Dorsolateral prefrontal cortex (tissue), 122 donors: ENCODE measurements at places on chromosomes 5 and 9. TPM values are rescaled to one million over a fixed set of nuclear protein-coding genes. Genes with fewer than 3 reads are reported as not detected.

NIPAL4 gene
- total RNA-seq, result 0.45 TPM

DMRT3 gene
- total RNA-seq, result 0.63 TPM

STKLD1 gene
- total RNA-seq, result 6.0 TPM

FYB1 gene
- total RNA-seq, result 13.1 TPM

TTC23L gene
- total RNA-seq, result 2.2 TPM

DNA sequence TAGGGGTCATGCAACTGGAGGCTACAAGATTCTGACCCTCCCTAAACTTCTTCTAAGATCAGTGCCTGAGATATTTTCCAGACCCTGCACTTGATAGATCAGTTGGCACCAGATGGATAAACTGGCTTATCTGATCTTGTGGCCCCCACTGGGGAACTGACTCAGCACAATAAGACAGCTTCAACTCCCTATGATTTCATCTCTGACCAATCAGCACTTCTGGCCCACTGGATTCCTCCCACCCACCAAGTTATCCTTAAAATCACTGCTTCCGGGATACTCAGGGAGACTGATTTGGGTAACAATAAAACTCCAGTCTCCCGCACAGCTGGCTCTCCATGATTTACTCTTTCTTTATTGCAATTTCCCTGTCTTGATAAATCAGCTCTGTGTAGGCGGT, 2180.4 kb upstream of the WWC1 start:
- no peak for DNase-seq

DNA sequence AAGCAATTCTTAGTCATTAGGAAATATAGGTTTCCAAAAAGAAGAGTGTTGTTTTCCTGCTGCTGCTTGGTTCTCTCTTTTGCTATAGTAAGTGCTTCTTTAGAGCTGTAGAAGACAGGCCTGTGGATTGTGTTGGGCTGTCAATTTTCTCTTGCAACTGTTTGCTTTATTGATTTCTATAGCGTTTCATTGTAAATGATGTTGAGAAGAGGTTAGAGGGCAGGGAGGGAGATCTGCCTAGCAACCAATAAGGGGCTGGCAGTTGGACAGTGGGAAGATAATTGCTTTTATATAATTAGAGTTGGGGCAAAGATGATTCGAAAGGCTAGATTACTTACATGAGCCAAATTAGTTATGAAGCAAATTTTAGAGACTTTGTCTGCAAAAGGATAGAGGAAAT, 11.1 kb downstream of the UNC13B start:
- no peak for DNase-seq

- DNase-seq, result no peak
These were observed 106.5 kb upstream of the EGFLAM start for GRCh38 chr5:38151878-38152277.

GRCh38 chr5:34625246-34625645, 30.9 kb upstream of the RAI14 start:
- DNase-seq, result no peak

GRCh38 chr9:24436761-24437160, 108.9 kb downstream of the IZUMO3 start:
- DNase-seq, result no peak

- no peak for DNase-seq
These were observed 86.1 kb upstream of the STK32A start for GRCh38 chr5:147148715-147149114.

- DNase-seq, result no peak
These were observed 3.8 kb upstream of the TOR4A start for GRCh38 chr9:137273611-137274320.

- no peak for DNase-seq
These were observed 64.4 kb downstream of the PLCXD3 start for GRCh38 chr5:41445937-41446563.

DNA sequence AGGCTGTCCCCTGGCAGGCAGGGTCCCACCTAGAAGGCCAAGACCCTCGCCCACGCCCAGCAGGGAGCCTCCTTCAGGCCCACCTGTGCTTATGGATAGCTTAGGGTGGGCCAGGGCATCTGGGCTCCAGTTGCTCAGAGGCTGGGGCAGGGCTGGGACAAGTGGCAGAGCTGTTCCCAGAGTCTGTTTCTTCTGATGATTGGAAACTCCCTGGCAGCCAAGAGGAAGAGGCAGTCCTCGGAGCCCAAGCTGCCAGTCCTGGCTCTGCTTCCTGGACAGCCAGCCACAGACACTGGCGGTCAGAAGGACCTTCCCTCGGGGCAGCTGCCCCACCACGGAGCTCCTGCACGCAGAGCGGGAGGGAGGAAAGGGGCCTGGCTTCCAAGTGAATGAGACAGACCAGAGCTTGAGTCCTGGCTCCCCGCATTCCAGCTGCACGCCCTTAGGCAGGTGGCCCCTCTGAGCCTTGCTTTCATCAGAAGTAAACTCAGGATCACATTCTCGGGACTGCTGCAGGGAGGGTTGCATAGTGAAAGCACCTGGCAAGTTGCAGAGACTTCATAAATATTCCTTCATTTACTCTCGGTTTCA, 37.9 kb upstream of the GABRP start:
- DNase-seq, result no peak

DNA sequence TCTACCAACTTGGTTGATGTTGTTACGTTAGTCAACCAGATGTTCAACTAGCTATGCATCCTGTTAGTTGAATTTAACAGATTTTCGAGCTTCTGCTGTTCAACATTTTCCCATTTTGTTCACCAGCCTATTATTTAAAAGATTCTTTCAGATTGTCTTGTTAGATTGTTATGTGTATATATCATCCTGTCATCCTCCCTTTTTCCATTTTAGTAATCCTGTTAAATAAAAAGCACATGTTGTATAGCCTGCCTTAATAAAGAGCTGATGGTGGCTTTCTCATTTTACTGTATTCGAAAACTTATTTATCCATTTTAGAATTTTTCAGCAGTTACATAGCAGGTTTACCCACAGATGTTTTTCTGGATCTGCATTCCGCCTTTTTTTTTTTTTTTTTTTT, 4.3 kb downstream of the TMEFF1 start:
- no peak for DNase-seq

GRCh38 chr5:134083517-134083916, 31.0 kb upstream of the TCF7 start:
- no peak for DNase-seq

DNA sequence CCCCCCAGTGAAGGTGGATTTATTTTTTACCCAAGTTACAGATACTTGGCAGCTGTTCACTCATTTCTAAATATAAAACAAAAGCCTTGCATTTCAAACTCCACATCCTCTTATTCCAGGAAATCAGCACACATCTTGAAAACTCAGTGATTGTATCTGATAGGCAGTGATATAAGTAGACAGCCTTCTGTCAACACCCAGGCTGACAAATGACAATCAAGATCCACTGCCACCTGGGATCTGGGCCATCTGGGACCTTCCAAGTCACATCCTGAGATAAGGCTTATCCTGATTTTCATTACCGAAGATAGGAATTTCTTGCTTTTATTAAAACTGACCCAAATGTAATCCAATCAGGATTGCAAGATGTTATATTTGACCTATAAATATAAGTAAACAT, 201.3 kb upstream of the PUM3 start:
- no peak for DNase-seq

- DNase-seq, result no peak
These were observed 22.9 kb downstream of the ADAMTS2 start for GRCh38 chr5:179322071-179323025.

- no peak for DNase-seq
These were observed 23.7 kb upstream of the TMED7 start for GRCh38 chr5:115649541-115649940.

- DNase-seq, result no peak
These were observed 21.0 kb upstream of the ERCC6L2 start for GRCh38 chr9:95854386-95855020.

GRCh38 chr5:68480335-68480940, 264.9 kb downstream of the PIK3R1 start:
- DNase-seq, result no peak

GRCh38 chr9:77909306-77909705, 122.3 kb downstream of the GNAQ start:
- DNase-seq, result no peak

GRCh38 chr9:85172001-85172978, 502.8 kb downstream of the NTRK2 start:
- DNase-seq, result no peak

GRCh38 chr5:92887254-92887653, 693.8 kb downstream of the NR2F1-AS1 start:
- no peak for DNase-seq

DNA sequence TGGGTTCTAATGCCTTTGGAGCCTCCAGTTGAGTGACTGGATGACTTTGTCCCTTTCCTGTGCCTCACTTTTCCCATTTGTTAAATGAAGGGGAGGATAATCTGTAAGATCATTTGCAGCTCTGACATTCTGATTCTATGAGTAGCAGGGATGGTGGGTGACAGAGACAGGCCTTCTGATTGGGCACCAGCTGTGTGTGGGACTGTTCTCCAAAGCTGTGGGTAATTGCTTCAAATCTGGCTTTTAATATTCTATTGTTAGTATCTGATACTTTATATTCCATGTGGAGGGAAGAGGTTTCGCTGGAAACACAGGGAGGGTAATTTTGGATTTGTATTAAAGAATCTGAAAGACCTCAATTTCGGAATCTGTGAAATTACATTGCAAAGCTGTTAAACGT, 102.7 kb downstream of the FBXO38 start:
- no peak for DNase-seq
